Caco-2 (cell line): ENCODE measurements at places on chromosomes 5 and 9.

- DNase-seq, result no peak
Measured at GRCh38 chr5:132489871-132490483, 596 bp downstream of the IRF1 start.

- DNase-seq, result no peak
Measured at GRCh38 chr5:130206686-130207085, 302.4 kb downstream of the CHSY3 start.

- DNase-seq, result peak; percentile 60
Measured at GRCh38 chr5:175809531-175810121, 61.8 kb upstream of the CPLX2 start.

DNA sequence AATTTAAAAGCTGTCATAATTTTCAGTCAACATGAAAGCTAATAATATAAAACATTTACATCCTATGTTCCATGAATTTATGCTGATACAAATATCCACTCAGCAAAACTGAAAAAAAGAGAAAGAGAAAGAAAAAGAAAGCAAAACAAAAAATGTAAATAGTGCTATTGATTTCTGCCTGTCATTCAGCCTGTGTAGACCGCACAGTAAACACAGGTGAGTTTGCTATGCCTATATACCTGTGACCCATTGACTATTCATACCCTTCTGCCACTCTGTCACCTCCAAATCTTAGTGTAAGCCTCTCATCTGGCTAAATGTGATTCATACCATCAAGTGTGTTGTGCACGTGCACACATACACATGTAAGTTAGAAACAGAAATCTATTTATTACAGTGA is 359.0 kb upstream of the RORB start:
- DNase-seq, result no peak

DNA sequence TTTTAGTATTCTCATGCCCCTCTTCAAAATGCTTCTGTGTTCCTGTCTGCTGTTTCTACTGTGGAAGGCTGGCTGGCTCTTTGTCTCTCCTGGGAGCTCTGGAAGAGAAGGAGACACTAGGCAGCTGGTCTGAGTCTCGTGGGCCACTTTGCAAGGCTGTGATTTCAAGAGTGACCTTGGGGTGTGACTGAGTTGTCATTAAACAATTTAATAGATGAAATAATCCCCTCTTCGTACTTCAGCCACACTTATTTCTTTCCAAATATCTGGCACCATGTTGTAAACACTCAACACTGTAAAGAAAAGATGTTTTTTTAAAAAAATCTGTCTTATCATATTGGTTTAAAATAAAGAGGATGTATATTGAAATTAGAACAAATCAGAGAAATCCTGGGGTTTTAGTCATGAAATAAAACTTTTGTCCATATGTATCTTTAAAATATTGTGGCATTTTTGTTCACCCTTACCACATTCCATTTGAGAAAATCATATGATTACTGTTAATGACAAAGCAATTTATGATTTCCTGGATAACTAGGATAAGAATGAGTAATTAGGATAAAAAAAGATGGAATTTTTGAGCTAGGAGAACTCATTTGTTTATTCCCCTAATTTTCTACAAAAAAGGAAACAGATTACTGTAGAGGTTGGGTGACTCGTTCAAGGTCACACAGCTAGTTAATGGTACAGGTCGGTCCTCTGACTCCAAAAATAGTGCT is 200.8 kb downstream of the MAT2B start:
- DNase-seq, result no peak

DNA sequence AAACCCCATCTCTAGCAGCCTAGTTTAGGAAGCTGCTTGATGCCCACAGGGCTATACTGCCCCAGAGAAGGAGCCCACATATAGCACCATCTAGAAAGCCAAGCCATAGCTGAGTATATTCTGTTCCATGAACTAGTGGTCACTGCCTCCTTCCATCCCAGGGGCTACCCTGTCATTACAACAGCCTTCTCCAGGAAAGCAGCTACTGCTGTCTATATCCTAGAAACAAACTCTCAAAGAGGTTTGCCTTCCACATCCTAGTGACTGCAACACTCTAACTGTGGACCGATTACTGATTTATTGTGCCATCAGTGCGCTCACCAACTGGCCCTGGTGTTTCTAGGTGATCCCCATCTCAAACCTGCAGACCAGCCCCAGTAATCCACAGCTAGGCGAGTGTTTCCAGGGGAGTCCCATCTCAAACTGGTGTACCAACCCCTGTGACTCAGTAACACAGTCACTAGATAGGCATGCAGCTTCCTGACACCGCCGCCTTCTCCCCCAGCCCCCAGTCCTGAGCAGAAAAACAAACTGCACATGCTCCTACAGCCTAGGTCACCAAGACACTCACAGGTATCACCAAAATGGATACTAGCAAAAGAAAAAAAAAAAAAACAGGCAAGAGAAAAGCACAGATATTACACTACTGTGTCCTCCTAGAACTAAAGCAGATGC is 14.8 kb downstream of the SPTLC1 start:
- peak; percentile 31 for DNase-seq

DNA sequence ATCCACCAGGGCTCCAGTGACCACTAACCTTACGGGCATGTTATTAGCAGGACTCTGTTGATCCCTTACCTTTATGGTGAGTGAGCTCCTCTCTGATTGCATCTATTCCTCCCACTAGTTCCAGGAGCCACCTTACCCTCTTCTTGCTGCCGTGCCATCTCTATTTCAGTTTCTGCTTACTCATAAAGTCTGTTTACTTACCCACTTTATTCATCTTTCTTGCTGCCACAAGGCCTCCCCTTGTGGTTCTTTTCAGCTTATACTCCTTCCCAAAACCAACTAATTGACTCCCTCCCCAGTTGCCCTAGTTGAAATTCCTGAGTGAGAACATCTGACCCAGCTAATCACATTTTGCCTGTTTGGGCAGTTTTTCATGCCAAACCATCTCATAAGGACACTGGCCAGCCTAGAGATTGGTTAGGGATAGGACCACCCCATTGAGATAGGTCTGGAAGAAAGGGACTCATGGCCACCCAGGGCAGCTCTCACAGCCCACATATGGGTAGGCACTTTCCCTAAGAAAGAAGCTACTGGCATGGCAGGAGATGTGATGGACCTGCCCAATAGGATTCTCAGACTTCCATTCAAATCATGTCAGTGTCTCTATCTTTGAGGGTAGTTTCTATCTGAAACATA is 412.7 kb downstream of the EFNA5 start:
- no peak for DNase-seq

- no peak for DNase-seq
Measured at GRCh38 chr5:1406681-1407640, 38.3 kb downstream of the SLC6A3 start.

GRCh38 chr5:177453852-177454396 is 7.3 kb downstream of the PRR7 start:
- no peak for DNase-seq
